Activated T-cell treated with anti-CD3 and anti-CD28 coated beads for 1 hour (primary cell): ENCODE measurements at places on chromosomes 4 and X.

GRCh38 chrX:46444011-46444410, 101.2 kb downstream of the ZNF674 start:
- DNase-seq: no peak

DNA sequence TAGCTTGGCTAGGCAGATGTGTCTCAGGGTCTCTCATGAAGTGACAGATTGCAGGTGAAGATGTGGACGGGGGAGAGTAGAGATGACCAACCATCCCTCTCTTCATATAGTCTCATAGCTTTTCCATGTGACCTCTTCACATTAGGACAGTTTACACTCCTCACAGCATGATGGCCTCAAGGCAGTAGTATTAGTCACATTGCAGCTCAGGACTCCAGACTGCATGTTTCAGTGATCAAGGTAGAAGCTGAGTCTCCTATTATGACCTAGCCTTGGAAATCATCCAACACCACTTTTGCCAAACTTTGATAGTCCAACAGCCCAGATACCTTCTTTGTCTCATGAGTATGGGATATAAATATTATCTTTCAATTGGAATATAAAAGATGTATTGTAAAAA, 147.7 kb downstream of the GASK1B start:
- DNase-seq: no peak

- no peak for DNase-seq
Measured at GRCh38 chr4:39036172-39036571, 4.0 kb upstream of the TMEM156 start.

DNA sequence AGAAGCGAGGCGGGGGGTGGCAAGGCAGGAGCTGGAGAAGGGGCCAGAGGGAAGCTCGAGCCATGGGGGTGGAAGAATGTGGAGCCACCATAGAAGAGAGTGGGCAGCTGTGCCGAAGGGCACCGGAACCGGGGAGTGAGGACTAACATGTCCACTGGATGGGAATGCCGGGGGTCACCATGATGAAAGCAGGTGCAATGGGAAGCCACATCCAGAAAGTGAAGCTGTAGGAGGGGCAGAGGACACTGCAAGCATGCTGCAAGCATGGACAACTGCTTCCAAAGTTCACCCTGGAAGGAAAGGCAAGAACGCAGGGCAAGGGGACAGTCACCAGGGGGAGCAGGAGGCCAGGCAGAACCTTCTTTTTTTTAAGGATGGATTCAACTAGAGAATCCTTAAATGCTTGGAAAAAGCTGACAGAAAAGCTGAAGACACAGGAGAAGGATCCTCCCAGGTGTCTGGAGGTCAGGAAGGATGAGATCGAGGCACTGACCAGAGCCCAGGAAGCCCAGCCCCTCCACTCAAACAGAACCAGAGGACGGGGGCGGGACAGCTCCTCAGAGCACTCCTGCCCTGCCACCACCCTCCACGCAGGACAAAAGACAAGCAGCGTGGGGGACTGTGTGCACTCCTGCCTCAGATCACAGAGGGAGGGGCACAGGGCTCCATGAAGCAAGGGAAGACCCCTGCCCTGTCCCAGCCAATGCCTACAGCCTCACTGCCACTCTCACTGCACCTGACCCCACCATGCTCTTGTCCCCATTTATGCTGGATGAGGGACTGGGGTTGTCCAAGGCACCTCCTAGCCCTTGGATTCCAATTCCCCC, 169.2 kb downstream of the AFAP1 start:
- DNase-seq: no peak

- DNase-seq: no peak
Measured at GRCh38 chr4:186948361-186949242, 224.9 kb upstream of the FAT1 start.

DNA sequence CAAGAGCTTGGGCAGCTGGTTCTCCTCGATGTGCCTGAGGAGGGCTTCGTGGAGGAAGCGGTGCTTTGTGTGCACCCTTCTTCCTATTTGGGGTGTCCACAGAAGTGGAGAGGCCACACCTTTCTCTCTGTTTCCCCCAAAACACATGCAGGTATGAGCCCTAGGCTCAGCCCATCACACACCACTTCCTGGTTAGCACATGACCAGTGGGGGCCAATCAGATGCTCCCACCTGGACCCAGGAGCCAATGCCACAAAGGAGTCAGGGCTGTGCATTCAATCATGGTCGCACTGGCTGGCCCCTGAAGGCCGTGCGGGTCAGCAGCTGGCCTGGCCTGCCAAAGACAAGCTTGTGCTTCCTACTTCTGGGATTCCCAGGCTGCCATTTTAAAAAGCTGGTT, 51.4 kb downstream of the PPP2R2C start:
- no peak for DNase-seq

DNA sequence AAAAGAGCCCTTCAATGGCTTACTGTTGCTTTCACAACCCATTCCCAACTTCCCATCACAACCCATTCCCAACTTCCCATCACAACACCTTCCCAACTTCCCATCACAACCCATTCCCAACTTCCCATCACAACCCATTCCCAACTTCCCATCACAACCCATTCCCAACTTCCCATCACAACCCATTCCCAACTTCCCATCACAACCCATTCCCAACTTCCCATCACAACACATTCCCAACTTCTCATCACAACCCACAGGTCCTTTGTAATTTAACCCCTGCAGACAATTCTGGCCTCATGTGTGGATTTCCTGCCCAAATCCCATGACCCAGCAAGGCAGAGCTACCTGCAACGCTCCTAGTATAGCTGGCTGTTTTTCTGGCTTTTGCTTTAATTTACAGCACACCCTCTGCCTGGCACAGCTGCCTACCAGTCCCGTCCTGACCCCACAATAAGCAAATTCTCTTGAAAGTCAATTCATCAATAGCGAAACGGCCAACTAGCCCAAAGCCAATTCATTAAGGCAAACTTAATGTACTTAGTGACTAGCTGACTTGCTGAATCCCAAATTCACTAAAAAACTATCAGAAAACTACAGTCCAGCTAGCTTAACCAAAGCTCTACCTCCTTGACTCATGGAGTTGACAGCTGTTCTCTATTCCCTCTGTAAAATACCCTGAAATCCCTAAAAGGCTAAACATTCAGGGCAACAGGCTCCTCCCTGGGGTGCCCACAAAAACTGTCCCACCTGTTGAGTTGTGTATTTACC, 75.6 kb downstream of the AFAP1 start:
- DNase-seq: no peak
